WTC11 (cell line): ENCODE measurements at places on chromosomes 7 and 10.

DNA sequence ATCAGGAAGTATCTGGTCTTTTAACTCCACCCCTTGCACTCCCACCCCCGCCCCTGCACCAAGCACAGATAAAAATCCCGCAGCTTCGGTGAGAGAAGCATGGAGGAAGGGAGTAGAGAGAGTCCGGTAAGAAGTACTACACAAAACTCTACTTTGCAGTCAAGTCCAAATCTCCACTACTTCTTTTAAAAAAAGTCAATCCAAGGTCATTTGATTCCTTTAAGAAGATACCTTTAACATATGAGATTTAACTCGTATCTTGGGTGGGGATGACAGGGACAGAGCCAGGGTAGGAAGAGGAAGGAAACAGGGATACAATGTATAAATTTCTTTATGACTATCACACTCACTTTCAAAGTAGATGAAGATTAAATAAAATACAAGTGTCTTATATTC is 132.1 kb downstream of the NRBF2 start:
- peaks cover 28% of the 10 kb centered on the region for H3K4me1 ChIP-seq
- no peaks in the 10 kb centered on the region for H3K27me3 ChIP-seq
- peak overlapping the region; percentile 98 for H3K4me3 ChIP-seq
- no peak for DNase-seq

DNA sequence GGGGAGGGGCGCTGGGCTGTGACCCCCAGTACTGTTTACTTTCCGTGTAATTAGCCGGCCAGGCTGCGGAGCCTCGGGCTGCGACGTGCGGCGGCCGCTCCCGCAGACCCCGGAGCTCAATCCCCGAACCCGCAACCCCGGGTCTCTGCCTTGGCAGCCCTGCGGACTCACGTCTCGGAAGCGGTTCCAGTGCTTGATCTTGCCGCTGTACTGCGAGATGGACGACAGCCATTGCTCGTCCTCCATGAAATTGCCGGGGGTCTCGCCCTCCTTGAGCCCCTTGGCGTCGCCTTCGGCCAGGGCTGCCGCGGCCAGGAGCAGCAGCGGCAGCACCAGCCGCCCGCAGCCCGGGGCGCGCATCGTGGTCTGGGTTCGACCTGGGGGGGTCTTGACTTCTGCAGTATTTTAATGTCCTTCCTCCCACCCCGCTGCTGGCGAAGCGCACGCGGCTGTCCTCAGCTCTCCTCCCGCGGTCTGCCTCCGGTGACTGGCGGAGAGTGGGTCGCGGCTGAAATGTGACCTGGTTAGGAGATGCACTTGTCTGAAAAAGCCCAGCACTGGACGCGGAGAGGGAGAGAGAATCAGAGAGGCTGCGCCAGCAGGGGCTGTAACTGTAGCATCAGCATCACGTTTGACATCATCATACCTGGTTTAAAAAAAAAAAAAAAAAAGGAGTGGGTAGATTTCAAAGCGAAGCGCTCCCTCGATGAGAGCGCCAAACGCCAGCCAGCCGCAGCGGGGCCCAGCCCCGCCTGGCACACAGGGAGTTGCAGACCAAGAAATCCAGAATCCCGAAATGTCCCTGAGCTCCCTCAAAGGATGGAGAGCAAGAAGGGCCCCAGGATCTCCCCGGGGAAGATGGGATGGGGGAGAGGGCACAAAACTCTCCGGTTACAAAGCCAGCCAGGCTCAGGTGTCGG is at the start of gene SPOCK2:
SPOCK2 (minus strand) TSS at position 583 of the 920 bp plus-strand sequence; CDS start at position 360, 223 bp downstream.
- peak within 1 kb of the TSS; percentile 82 for H3K4me3 ChIP-seq
- H3K36me3 ChIP-seq: no peaks in the 10 kb centered on the region
- H3K27me3 ChIP-seq: peaks cover 55% of the 10 kb centered on the region
- DNase-seq: peak; percentile 40

GRCh38 chr10:83988435-83988834 is 150.9 kb upstream of the GHITM start:
- H3K4me3 ChIP-seq: no peak overlapping the region
- no peak for DNase-seq
- peaks cover 12% of the 10 kb centered on the region for H3K4me1 ChIP-seq
- no peaks in the 10 kb centered on the region for H3K36me3 ChIP-seq
- H3K27ac ChIP-seq: no peak overlapping the region

DNA sequence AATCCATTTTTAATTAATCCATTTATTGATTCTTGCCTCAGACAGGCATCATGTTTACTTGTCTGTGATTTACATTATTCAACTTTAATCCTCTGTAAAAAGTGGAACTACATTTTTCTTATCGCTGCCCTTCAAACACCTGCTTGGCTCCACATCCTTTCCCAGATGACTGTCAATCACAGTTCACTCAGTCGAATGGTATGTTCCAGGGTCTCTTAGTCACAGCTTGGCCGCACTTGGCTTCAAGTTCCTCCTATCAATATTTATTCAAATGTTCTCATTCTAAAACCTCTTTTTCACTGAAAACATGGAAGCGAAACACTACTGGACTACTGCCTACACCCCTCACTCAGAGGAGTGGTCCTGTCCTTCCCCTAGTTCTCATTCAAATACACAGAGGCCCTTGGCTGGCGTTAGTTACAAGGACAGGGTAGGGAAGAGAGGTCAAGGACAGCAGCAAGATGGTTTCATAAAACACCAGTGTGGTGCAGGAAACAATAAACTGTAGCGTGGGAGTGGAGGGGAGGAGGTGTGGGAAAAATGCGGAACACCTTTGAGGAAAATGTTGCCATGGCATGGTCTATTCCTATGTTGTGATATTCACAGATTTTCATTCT is 143.2 kb downstream of the USP6NL start:
- no peak overlapping the region for H3K4me3 ChIP-seq
- H3K4me1 ChIP-seq: peaks cover 33% of the 10 kb centered on the region
- H3K27ac ChIP-seq: peak overlapping the region; percentile 19; the same call in 1 of the 2 replicates
- DNase-seq: no peak
- peaks cover 12% of the 10 kb centered on the region for H3K36me3 ChIP-seq

DNA sequence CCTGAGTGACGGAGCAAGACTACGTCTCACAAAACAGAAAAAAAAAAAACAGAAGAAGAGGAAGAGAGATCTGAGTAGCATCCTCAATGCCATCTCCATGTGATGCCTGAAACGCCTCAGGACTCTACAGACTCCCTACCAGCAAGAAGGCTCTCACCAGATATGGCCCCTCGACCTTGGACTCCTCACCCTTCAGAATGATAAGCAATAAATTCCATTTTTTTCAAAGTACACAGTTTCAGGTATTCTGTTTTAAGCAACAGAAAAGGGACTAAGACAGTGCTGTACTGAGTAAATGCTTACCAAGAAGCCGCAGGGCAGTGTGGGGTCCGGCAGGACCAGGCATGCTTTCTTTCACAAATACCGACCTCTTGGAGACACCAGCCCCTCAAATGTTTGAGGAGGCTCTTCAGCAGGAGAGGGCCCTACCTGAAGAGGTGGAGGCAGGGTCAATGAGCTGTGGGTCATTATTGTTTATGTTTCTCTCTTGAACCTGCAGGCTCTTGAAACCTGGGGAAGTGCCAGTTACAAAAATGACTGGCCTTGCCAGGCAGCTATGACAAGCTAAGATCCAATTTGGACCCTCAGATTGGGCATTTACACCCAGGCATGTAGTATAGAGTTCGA is 204.1 kb upstream of the LYZL1 start:
- no peak for DNase-seq
- H3K27me3 ChIP-seq: peaks cover 6% of the 10 kb centered on the region
- H3K4me3 ChIP-seq: no peak overlapping the region
- peaks cover 12% of the 10 kb centered on the region for H3K36me3 ChIP-seq
- H3K27ac ChIP-seq: no peak overlapping the region
- H3K4me1 ChIP-seq: peaks cover under 1% of the 10 kb centered on the region

DNA sequence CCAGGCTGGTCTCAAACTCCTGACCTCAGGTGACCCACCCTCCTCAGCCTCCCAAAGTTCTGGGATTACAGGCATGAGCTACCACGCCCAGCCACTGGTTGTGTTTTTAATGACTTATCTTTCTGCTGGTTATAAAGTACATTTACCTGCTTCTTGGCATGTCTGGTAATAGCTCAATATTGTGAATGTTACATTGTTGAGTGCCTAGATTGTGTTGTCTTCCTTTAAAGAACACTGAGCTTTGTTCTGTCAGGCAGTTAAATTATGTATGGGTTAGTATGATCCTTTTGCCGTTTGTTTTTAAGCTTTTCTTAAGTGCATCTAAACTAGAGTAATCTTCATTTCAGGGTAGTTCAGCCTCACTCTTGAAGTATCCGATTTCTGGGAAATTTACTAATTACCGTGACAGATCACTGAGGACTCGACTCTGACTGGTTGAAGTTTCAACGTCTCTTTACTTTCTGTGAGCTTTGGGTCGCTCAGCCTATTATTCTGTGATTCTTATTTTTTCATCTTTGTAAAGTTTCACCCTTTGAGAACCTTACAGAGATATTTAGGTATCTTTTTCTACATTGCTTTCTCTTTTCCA is 617.4 kb downstream of the SORCS1 start:
- H3K4me1 ChIP-seq: peaks cover 4% of the 10 kb centered on the region
- H3K27ac ChIP-seq: no peak overlapping the region
- H3K36me3 ChIP-seq: no peaks in the 10 kb centered on the region
- H3K27me3 ChIP-seq: peaks cover 39% of the 10 kb centered on the region
- no peak overlapping the region for H3K4me3 ChIP-seq

DNA sequence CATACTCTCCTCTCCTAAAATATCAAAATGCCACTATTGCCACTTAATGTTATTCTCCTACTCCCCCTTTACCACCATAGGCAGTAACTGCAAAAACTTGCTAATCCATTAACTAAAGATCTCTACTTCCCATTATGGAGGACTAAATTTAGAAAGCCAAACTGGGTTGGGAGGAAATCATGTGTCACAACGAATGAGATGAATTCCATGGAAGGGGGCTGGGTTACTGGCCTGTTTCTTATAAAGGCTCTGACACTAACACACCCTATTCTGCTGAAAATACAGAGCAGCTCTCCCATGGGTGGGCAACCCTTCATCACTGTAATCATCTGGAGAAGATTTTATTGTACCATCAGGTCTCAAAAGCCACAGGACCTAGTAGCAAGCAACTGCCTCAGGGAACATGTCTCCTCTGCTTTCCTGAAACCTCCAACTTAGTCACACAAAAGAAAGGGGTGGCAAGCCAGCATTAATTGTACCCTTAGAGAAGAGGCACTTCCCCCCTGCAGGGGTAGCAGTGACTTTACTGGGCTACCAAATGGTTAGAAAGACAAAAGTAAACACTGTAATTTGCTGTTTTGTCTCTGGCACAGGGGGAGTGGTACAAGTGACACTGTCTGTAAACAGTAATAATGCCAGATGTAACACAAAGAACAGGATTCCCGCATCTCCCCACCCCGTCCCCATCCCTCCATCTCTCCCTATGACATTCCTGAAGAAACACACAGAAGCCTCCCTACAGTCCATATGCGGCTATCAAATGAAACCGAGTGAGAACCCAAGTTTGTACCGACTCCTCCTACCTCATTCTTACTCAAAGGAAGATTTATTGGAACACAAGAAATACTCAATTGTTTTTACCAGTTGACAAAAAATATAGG is 81.6 kb downstream of the ARMH3 start:
- no peaks in the 10 kb centered on the region for H3K27me3 ChIP-seq
- H3K4me1 ChIP-seq: peaks cover 17% of the 10 kb centered on the region
- H3K4me3 ChIP-seq: no peak overlapping the region
- no peak for DNase-seq

DNA sequence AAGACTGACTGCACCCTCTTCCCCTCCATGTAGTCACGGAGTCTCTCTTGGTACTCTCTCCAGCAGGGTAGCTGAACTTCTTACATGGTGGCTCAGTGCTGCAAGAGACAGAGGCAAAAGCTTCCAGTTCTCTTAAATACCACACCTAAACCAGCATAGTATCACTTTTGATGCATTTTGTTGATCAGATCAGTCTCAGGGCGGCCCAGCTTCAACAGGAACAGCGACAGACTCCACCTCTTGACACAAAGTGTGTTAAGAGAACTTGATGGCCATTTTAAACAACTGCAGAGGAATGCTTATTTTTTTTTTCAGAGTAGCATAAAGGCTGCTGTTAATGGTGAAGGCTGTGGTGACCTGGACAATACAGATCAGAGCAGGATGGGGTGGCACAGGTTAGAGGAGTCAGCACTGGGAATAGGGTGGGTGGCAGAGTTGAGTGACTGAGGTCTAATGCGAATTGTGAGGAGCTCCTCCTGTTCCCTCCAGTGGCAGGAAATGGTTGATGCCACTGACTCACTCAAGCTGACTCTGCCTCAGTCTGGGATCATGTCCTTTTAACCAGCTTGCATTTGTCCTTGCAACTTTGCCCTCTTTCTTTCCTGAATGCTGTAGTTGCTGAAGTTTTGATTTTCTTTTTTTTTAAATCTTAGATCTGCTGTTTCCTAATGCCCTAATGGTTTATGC is 17.3 kb downstream of the MGAM start:
- peak; percentile 15 for DNase-seq
- no peak overlapping the region for H3K4me3 ChIP-seq
- no peaks in the 10 kb centered on the region for H3K36me3 ChIP-seq
- no peak overlapping the region for H3K27ac ChIP-seq
- no peaks in the 10 kb centered on the region for H3K27me3 ChIP-seq
- peaks cover 7% of the 10 kb centered on the region for H3K4me1 ChIP-seq
